ENCODE measurements at places on chromosomes 3 and 15.

GRCh38 chr3:33438881-33439545 is 1.2 kb downstream of the UBP1 start:
- no peaks in the 10 kb centered on the region for H3K36me3 ChIP-seq
- DNase-seq, result peak; percentile 37
- H3K27me3 ChIP-seq, result no peaks in the 10 kb centered on the region
- peak overlapping the region; percentile 94 for H3K27ac ChIP-seq

DNA sequence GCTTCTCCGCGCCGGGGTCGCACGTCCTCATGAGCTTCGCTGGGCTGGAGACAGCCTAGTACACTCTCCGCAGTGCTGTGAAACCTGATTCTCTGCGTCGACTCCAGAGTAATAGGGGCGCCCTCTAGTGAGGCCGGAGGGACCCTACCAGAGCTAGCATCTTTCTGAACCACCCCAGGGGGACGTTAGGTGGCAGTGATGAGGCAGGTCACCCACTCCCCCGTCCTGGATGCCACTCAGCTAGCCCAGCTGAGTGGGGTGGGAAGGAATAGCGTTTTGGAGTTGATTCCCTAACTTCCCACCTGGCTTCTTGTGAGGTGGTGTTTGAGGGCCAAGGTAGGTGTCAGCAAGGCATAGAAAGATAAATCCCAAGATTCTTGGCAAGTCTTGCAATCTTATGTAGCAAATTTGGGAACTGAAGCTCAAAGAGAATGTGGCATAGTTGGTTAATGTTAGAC is 4.0 kb downstream of the DUOXA2 start:
- no peaks in the 10 kb centered on the region for H3K36me3 ChIP-seq
- H3K27ac ChIP-seq, result no peak overlapping the region
- H3K4me3 ChIP-seq, result no peak overlapping the region

DNA sequence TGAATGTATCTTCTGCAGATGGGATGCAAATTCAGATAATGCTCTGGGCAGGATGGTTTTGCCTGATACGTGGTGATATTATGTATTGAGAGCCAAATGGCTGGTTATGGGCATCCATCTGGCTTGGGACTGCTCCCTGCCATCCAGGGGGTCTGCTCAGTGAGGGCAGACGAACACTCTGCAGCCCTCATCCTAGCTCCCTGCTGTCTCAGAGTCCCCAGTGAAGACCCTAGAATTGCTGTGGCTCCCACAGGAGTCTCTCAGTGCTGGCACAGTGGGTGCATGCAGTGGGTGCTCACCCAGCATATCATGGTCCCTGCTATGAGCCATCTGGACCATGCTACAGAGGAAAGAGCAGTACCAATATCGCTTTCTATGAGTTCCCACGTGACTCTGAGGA is 10.3 kb downstream of the CX3CR1 start:
- H3K4me3 ChIP-seq, result no peak overlapping the region
- H3K4me1 ChIP-seq, result no peaks in the 10 kb centered on the region
- H3K36me3 ChIP-seq, result no peaks in the 10 kb centered on the region
- no peak for DNase-seq
- H3K27ac ChIP-seq, result no peak overlapping the region

- no peaks in the 10 kb centered on the region for H3K27me3 ChIP-seq
- DNase-seq, result no peak
- no peaks in the 10 kb centered on the region for H3K4me1 ChIP-seq
- H3K36me3 ChIP-seq, result no peaks in the 10 kb centered on the region
Measured at GRCh38 chr3:43729707-43730414, 39.1 kb downstream of the ABHD5 start.

DNA sequence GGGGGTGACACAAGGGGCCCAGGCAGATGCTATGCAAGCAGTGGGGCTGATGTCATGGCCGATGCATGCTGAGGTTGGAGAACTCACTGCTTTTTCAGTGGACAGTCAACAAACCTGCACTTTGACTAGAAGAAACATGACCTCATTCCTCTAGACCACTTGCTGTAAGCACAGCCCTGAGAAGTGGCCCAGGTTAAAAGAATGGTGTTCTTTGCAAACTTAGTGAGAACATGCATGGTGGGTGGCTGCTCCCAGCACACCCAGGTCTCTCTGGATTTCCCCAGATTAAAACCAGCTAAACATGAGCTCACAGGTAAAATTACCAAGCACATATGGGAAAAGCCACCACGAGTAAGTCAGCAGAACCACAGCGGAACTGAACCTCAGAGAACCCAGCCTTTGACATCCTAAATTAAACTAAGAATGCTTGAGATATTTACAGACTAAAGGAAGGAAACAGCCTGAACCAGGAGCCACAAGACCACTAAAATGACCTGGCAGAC is 15.5 kb downstream of the DLEC1 start:
- no peak overlapping the region for H3K27ac ChIP-seq
- no peak for DNase-seq
- H3K36me3 ChIP-seq, result no peaks in the 10 kb centered on the region
- H3K4me1 ChIP-seq, result no peaks in the 10 kb centered on the region

GRCh38 chr3:64108231-64108630 is 84.9 kb upstream of the PSMD6 start:
- no peak for DNase-seq
- no peaks in the 10 kb centered on the region for H3K27me3 ChIP-seq
- no peak overlapping the region for H3K27ac ChIP-seq
- H3K36me3 ChIP-seq, result peaks cover 4% of the 10 kb centered on the region
- peaks cover 46% of the 10 kb centered on the region for H3K4me1 ChIP-seq
- H3K4me3 ChIP-seq, result no peak overlapping the region

DNA sequence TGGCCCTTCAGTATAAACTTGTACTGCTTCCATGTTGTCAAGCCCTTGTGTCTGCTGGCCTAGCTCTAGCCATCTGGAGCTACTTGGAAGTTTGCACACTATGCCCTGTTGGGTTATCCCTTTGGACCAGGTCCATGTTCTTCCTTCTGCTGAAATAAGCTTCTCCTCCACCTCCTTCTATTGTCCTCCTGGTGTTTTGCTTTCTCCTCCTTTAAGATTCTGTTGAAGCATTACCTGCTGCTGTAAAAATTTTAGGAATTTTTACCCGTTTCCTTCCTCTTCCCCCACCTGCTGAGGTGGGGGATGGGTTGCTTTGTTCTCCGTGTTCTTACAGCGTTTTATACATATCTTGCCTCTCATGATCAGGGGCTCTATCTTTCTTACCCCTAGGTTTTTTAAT is 51.7 kb downstream of the SH3GL3 start:
- peak overlapping the region; percentile 44 for H3K27ac ChIP-seq
- no peaks in the 10 kb centered on the region for H3K27me3 ChIP-seq
- DNase-seq, result no peak
- H3K36me3 ChIP-seq, result no peaks in the 10 kb centered on the region
- peaks cover 5% of the 10 kb centered on the region for H3K4me1 ChIP-seq

DNA sequence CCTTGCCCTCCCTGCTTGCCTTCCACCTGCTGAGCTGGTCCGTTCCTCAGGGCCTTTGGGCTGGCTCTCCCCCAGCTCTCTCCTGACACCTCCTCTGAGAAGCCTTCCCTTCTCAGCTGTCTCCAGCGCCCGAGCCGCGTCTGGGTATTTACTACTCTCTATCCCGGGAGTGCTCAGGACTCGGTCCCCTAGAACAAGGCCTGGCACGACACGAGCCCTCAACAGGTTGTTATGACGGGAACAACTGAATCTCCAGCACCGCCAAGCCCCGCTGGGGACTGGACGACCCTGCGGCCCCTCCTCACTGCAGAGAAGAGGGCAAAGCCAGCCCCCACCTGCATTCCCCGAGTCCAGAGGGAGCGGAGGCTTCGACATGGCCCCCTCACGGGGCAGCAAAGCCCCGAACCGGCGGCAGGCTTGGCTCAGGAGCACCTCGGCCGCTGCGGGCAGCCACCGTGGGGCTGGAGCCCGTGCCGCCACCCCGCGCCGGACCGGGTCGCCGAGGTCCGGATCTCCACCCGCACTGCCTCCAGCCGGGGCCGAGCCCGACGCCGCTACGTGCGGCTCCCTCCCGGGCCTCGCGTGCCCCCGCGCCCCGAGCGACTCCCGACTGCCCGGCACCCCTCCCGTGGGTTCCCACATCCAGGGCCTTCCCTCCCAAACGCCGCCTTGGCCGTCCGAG is 792 bp downstream of the TPRA1 start:
- peak overlapping the region; percentile 8 for H3K27ac ChIP-seq
- peaks cover 17% of the 10 kb centered on the region for H3K4me1 ChIP-seq
- peak overlapping the region; percentile 85 for H3K4me3 ChIP-seq
- H3K36me3 ChIP-seq, result no peaks in the 10 kb centered on the region

- no peak for DNase-seq
- no peak overlapping the region for H3K27ac ChIP-seq
- H3K4me3 ChIP-seq, result no peak overlapping the region
- no peaks in the 10 kb centered on the region for H3K27me3 ChIP-seq
- H3K36me3 ChIP-seq, result no peaks in the 10 kb centered on the region
Measured at GRCh38 chr3:122067588-122068240, 12.6 kb downstream of the CD86 start.

- DNase-seq, result peak; percentile 14
- H3K27me3 ChIP-seq, result no peaks in the 10 kb centered on the region
- no peak overlapping the region for H3K4me3 ChIP-seq
- no peaks in the 10 kb centered on the region for H3K36me3 ChIP-seq
- no peak overlapping the region for H3K27ac ChIP-seq
- no peaks in the 10 kb centered on the region for H3K4me1 ChIP-seq
Measured at GRCh38 chr15:66994927-66995656, 70.3 kb upstream of the SMAD3 start.

- no peaks in the 10 kb centered on the region for H3K4me1 ChIP-seq
- H3K4me3 ChIP-seq, result no peak overlapping the region
- no peak overlapping the region for H3K27ac ChIP-seq
Measured at GRCh38 chr3:122331886-122332285, 6.8 kb downstream of the CSTA start.

- no peaks in the 10 kb centered on the region for H3K36me3 ChIP-seq
- no peaks in the 10 kb centered on the region for H3K4me1 ChIP-seq
- peak; percentile 29 for DNase-seq
Measured at GRCh38 chr3:112486811-112487505, 12.3 kb downstream of the BTLA start.

- H3K27ac ChIP-seq, result no peak overlapping the region
- DNase-seq, result no peak
- H3K4me1 ChIP-seq, result no peaks in the 10 kb centered on the region
- H3K4me3 ChIP-seq, result no peak overlapping the region
- H3K27me3 ChIP-seq, result no peaks in the 10 kb centered on the region
Measured at GRCh38 chr3:152438181-152438580, 169.5 kb downstream of the MBNL1 start.

DNA sequence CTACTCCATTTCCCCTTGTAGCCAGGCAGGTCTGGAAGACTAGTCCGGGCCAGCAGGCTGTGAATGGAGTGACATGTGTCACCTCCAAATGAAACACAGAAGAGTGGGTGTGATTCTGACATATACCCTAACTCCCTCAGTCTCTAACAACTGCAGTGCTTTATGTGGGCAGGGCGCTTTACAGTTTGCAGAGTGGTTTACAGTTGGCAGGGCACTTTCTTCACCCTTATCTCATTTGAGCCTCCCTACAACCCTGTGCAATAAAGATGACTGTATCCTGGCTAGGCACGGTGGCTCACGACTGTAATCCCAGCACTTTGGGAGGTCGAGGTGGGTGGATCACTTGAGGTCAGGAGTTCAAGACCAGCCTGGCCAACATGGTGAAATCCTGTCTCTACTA is 176.3 kb downstream of the RAB11A start:
- no peak overlapping the region for H3K27ac ChIP-seq
- H3K36me3 ChIP-seq, result no peaks in the 10 kb centered on the region
- H3K27me3 ChIP-seq, result no peaks in the 10 kb centered on the region
- peaks cover 3% of the 10 kb centered on the region for H3K4me1 ChIP-seq

GRCh38 chr3:190512666-190513065 is 1.2 kb upstream of the IL1RAP start:
- H3K4me1 ChIP-seq, result peaks cover 2% of the 10 kb centered on the region
- no peak overlapping the region for H3K4me3 ChIP-seq
- no peaks in the 10 kb centered on the region for H3K27me3 ChIP-seq
- DNase-seq, result no peak

- H3K27me3 ChIP-seq, result no peaks in the 10 kb centered on the region
- H3K27ac ChIP-seq, result peak overlapping the region; percentile 86
- H3K4me1 ChIP-seq, result peaks cover 33% of the 10 kb centered on the region
- H3K4me3 ChIP-seq, result no peak overlapping the region
- H3K36me3 ChIP-seq, result no peaks in the 10 kb centered on the region
- DNase-seq, result peak; percentile 87
Measured at GRCh38 chr15:90004252-90004651, 3.1 kb downstream of the ZNF710 start.

DNA sequence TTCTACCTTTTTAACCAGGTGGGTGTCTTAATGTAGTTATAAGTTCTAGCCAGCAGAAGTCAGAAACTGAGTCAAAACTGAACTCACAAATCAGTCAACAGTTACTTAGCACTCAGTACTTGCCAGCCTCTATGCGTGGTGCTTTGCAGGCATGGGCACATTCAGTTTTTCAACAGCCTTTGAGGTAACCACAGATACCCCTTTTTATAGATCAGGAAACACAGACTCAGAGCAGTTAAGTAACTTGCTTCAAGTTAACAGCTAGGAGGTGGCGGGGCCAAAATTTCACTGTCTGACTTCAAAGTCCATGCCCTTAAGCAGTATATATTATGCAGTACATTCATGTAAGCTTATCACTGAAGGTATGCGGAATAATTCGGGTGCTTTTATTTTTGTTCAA is 139.4 kb downstream of the FHIT start:
- H3K4me3 ChIP-seq, result no peak overlapping the region
- no peaks in the 10 kb centered on the region for H3K36me3 ChIP-seq
- H3K27me3 ChIP-seq, result no peaks in the 10 kb centered on the region

GRCh38 chr3:50581459-50581842 is 12.1 kb downstream of the HEMK1 start:
- no peak overlapping the region for H3K27ac ChIP-seq
- DNase-seq, result no peak
- H3K27me3 ChIP-seq, result no peaks in the 10 kb centered on the region
- H3K36me3 ChIP-seq, result peaks cover 16% of the 10 kb centered on the region
- no peak overlapping the region for H3K4me3 ChIP-seq
- H3K4me1 ChIP-seq, result peaks cover 11% of the 10 kb centered on the region

DNA sequence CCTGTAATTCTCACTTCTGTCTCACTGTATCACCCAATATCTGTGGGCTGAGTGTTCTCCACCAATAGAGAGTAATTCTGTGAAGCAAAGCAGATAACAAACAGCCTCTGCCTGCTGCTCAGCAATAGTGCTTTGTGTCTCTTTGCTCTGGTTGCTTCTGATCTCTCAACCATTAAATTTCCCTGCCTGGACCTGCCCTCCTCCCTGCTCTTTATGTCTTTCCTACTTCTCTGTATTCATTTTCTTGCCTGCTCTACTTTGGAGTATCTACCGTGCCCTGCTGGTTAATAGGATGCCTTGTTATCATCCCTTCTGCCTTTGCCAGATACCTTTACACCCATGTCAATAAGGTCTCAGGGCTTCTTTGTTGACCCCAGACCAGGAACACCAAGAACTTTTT is 102.9 kb upstream of the CGNL1 start:
- no peak for DNase-seq
- no peak overlapping the region for H3K27ac ChIP-seq
- H3K4me1 ChIP-seq, result no peaks in the 10 kb centered on the region
- H3K27me3 ChIP-seq, result no peaks in the 10 kb centered on the region

Data from trophoblast cell (in vitro differentiated cells and primary cell).